ENCODE measurements at places on chromosomes 12 and 14. TPM values are rescaled to one million over a fixed set of nuclear protein-coding genes. Genes with fewer than 3 reads are reported as not detected.

The TMEM132D gene
- 1.3 TPM for total RNA-seq

The ATP23 gene
- 18.0 TPM for total RNA-seq

The SERPINA10 gene
- 0.06 TPM for total RNA-seq

The ABHD12B gene
- not detected for total RNA-seq

The FAIM2 gene
- total RNA-seq: 2.7 TPM

The TSHR gene
- 0.29 TPM for total RNA-seq

The MOK gene
- total RNA-seq: 27.4 TPM

The CCDC184 gene
- 0.53 TPM for total RNA-seq

The PZP gene
- 1.6 TPM for total RNA-seq

The KIF26A gene
- total RNA-seq: 28.4 TPM

The EFS gene
- 35.5 TPM for total RNA-seq

The NGB gene
- total RNA-seq: not detected

The AKAP6 gene
- 17.8 TPM for total RNA-seq

The TMEM179 gene
- total RNA-seq: 1.2 TPM

The PTPN21 gene
- 42.0 TPM for total RNA-seq

The STON2 gene
- 93.1 TPM for total RNA-seq

The CELA1 gene
- total RNA-seq: not detected

The KRT74 gene
- not detected for total RNA-seq

The PPP1R3E gene
- total RNA-seq: 10.8 TPM

The KRT71 gene
- 0.29 TPM for total RNA-seq

The PPFIA2 gene
- total RNA-seq: 10.7 TPM

The CCDC175 gene
- 1.5 TPM for total RNA-seq

Data from metanephros (tissue), 2 donors.